Activated B cell treated with CpG ODN at 0.5 μM for 24 hours (primary cell): ENCODE measurements at places on chromosomes 7 and 10. TPM values are rescaled to one million over a fixed set of nuclear protein-coding genes. Genes with fewer than 3 reads are reported as not detected.

GRCh38 chr10:88728107-88728763 lies 22.2 kb downstream of the LIPK start:
- H3K27me3 ChIP-seq, result peaks cover 3% of the 10 kb centered on the region
- DNase-seq, result no peak
- H3K27ac ChIP-seq, result no peak overlapping the region
- no peaks in the 10 kb centered on the region for H3K36me3 ChIP-seq
- no peak overlapping the region for H3K4me3 ChIP-seq
- H3K4me1 ChIP-seq, result peaks cover 9% of the 10 kb centered on the region

DNA sequence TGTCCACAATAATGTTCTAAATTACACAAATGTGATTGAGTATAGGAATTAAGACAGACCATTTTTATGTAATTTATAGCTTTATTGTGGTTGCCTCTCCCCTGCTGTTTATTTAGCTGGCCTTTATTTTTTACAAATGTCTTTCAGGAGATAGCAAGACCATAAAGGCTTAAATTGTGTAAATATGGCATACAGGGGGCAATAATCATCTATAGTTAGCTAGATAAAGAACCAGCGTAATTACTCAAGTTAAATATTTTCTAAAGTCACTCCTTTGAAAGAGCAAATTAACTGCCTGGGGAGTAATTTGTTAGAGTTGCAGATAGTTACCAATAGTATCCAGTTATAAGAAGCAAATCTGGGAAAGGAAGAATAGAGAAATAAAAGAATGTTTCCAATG lies at the start of gene MALRD1:
Gene MALRD1 (plus strand): TSS at position 313 of the 400 bp plus-strand sequence. CDS start 138 bp downstream, outside the sequence.
- no peaks in the 10 kb centered on the region for H3K36me3 ChIP-seq
- no peak within 1 kb of the TSS for H3K4me3 ChIP-seq
- H3K27me3 ChIP-seq, result no peaks in the 10 kb centered on the region
- H3K4me1 ChIP-seq, result no peaks in the 10 kb centered on the region
- DNase-seq, result no peak

Gene SCIN
- total RNA-seq, result 0.05 TPM in 1 of 2 replicates, not detected in the other

DNA sequence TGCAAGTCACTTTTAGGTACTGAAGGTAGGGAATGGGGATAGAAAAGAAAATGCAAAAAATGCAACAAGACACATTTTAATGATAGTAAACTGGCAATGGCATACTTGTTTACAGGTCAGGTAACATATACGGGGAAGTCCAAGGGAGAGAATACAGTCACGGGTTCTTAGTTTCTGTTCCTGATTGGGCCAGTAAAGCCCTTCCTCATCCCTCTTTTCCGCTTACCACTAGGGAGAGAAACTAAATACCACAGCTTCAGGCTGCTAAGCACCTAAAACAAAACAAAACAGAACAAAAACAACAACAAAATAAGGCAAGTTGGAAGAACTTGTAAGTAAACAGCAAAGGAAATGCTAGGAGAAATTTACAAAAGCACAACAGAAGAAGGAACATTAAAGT lies 65.2 kb upstream of the OGDHL start:
- no peak overlapping the region for H3K27ac ChIP-seq
- H3K4me1 ChIP-seq, result peaks cover 7% of the 10 kb centered on the region
- no peaks in the 10 kb centered on the region for H3K27me3 ChIP-seq
- H3K36me3 ChIP-seq, result peaks cover 53% of the 10 kb centered on the region
- DNase-seq, result no peak
- no peak overlapping the region for H3K4me3 ChIP-seq

- DNase-seq, result no peak
- no peaks in the 10 kb centered on the region for H3K27me3 ChIP-seq
- H3K4me3 ChIP-seq, result peak overlapping the region; percentile 78
- H3K4me1 ChIP-seq, result peaks cover 30% of the 10 kb centered on the region
Observed at GRCh38 chr10:4051641-4052151, 266.7 kb upstream of the KLF6 start.

Gene SLC35G1
- total RNA-seq, result 2.1 and 2.2 TPM in 2 replicates

GRCh38 chr7:33903791-33904680 lies 1.3 kb upstream of the BMPER start:
- no peak for DNase-seq
- no peaks in the 10 kb centered on the region for H3K36me3 ChIP-seq
- H3K27ac ChIP-seq, result no peak overlapping the region
- peaks cover 15% of the 10 kb centered on the region for H3K4me1 ChIP-seq
- peaks cover 57% of the 10 kb centered on the region for H3K27me3 ChIP-seq
- peak overlapping the region; percentile 75 for H3K4me3 ChIP-seq

Gene PCDH15
- not detected in 2 replicates for total RNA-seq

DNA sequence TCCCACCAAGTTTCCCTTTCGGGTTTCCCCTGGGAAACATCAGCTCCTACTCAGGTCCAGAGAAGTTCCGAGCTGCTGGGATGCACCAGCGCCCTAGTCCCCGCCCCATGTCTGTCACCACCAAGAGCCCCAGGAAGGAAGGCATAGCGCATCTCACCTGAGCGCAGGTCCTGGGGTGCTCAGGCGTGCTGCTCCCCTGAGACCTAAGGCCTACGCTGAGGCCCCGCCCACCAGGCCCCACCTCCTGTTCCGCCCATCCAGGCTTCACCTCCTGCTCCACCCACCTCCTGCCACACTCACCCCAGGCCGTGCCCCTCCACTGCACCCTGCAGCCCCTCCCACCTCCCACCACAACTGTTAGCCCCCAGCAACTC lies 1.2 kb upstream of the TFR2 start:
- no peak overlapping the region for H3K27ac ChIP-seq
- H3K36me3 ChIP-seq, result no peaks in the 10 kb centered on the region
- DNase-seq, result peak; percentile 34
- H3K27me3 ChIP-seq, result peaks cover 19% of the 10 kb centered on the region

GRCh38 chr7:92466682-92467081 lies 11.1 kb downstream of the ERVW-1 start:
- H3K4me1 ChIP-seq, result no peaks in the 10 kb centered on the region
- H3K27ac ChIP-seq, result no peak overlapping the region
- no peak for DNase-seq
- no peaks in the 10 kb centered on the region for H3K27me3 ChIP-seq
- no peak overlapping the region for H3K4me3 ChIP-seq
- H3K36me3 ChIP-seq, result peaks cover 16% of the 10 kb centered on the region

Gene PPP1R9A
- 1.3 and 1.5 TPM in 2 replicates for total RNA-seq

Gene SPDYE6
- not detected in 2 replicates for total RNA-seq

DNA sequence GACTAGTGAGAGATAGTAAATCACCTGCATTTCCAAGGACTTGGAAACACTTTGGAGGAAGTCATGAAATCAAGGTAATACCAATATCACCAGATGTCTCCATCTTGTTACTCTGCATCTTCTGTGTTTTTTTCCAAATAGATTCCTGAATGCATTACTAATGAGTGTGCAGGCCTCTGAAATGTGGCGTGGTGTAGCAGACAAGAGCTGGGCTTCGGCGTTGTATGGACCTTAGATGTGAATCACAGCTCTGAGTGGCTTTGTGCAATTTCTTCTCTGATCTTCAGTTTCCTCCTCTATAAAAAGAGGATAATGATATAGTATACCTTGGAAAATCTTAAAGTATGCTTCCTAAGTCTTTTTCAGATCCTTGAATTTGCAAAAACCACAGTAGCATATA lies 9.6 kb upstream of the MYPN start:
- no peaks in the 10 kb centered on the region for H3K27me3 ChIP-seq
- H3K36me3 ChIP-seq, result no peaks in the 10 kb centered on the region
- H3K27ac ChIP-seq, result no peak overlapping the region
- DNase-seq, result no peak

GRCh38 chr10:132934953-132935352 lies 7.4 kb downstream of the CFAP46 start:
- no peaks in the 10 kb centered on the region for H3K36me3 ChIP-seq
- DNase-seq, result no peak
- peaks cover 29% of the 10 kb centered on the region for H3K4me1 ChIP-seq
- peaks cover 9% of the 10 kb centered on the region for H3K27me3 ChIP-seq
- H3K27ac ChIP-seq, result no peak overlapping the region

- H3K27me3 ChIP-seq, result peaks cover 7% of the 10 kb centered on the region
- no peaks in the 10 kb centered on the region for H3K36me3 ChIP-seq
- no peaks in the 10 kb centered on the region for H3K4me1 ChIP-seq
- H3K27ac ChIP-seq, result no peak overlapping the region
- no peak overlapping the region for H3K4me3 ChIP-seq
Observed at GRCh38 chr7:105830405-105831301, 45.7 kb downstream of the ATXN7L1 start.

Gene ANXA11
- total RNA-seq, result 178 and 190 TPM in 2 replicates

DNA sequence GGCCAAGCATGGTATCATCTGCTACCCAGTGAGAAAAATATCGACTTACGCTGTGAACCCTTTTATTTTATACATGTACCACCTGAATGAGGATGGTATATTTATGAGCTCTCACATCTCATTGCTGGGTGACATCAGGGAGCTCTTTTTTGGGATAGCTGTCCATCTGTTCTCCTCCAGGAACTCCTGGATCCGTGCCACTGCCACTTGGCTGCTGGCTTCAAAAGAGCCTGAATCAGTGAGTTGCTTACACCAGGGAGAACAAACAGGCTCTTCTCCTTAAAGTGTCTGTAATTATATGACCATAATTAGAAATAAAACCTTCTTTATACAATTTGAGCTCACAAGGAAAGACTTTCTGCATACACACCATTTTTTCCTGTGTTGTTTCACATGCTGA lies 106.2 kb downstream of the KAT6B start:
- H3K4me3 ChIP-seq, result no peak overlapping the region
- H3K36me3 ChIP-seq, result peaks cover 8% of the 10 kb centered on the region
- peaks cover 6% of the 10 kb centered on the region for H3K4me1 ChIP-seq
- H3K27ac ChIP-seq, result no peak overlapping the region

Gene GSDME
- total RNA-seq, result 3.1 and 4.1 TPM in 2 replicates

DNA sequence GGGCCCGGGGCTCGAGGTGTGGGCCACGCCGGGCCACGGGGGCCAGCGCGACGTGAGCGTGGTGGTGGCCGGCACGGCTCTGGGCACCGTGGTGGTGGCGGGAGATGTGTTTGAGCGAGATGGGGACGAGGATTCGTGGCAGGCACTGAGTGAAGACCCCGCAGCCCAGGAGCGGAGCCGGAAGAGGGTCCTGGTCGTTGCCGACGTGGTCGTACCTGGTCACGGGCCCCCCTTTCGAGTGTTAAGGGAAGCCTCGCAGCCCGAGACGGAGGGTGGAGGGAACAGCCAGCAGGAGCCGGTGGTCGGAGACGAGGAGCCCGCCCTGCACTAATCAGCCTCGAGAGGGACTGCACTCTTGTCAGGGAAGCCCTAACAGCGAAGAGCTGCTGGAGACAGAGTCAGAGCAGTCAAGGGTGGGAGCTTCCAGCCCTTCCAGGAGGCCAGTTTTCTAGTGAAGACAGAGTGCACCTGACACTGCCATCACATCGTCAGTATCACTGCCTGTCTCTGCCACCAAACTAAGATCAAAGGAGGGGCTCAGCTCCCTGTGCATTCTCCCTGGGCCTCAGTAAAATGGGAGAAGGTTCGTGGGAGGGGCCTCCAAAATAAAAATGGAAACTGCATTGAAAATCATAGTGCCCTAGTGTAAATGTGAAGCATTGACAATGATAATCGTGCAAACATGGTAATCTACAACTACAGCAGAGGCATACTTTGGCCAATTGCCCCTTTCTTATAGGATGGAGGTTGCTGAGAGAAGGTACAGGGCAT lies 1.3 kb downstream of the MBLAC1 start:
- no peaks in the 10 kb centered on the region for H3K27me3 ChIP-seq
- H3K4me1 ChIP-seq, result peaks cover 44% of the 10 kb centered on the region
- H3K4me3 ChIP-seq, result peak overlapping the region; percentile 100
- H3K27ac ChIP-seq, result peak overlapping the region; percentile 63

- H3K27ac ChIP-seq, result no peak overlapping the region
- H3K4me3 ChIP-seq, result no peak overlapping the region
- no peaks in the 10 kb centered on the region for H3K4me1 ChIP-seq
- H3K27me3 ChIP-seq, result peaks cover 14% of the 10 kb centered on the region
Observed at GRCh38 chr7:157462840-157463239, 126.0 kb downstream of the DNAJB6 start.

DNA sequence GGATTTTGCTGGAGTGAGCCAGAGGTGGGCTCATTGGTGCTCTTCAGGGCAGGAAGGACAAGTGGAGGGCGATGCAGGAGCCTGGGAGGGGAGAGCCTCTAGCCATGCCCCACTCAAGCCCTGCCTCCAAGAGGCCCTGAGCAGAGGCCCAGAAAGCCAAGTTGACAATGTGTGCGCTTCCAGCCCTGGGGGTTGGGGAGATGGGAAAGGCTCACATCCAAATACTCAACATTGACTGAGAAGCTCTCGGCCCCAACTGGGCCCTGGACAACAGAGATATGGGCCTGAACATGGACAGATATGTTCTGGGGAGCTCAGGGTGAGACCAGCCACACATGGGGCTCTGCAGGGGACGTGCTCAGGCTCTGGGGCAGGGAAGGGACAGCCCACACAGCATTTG lies 39.0 kb downstream of the FRMPD2 start:
- peaks cover 20% of the 10 kb centered on the region for H3K27me3 ChIP-seq
- no peak for DNase-seq
- no peak overlapping the region for H3K27ac ChIP-seq

Gene PLEKHS1
- 0.07 TPM in 1 of 2 replicates, not detected in the other for total RNA-seq

- peaks cover 37% of the 10 kb centered on the region for H3K27me3 ChIP-seq
- no peak overlapping the region for H3K4me3 ChIP-seq
- H3K27ac ChIP-seq, result no peak overlapping the region
- no peak for DNase-seq
Observed at GRCh38 chr10:86363184-86363832, 3.3 kb downstream of the GRID1 start.

GRCh38 chr7:72441791-72442190 lies 29.7 kb upstream of the CALN1 start:
- no peaks in the 10 kb centered on the region for H3K4me1 ChIP-seq
- H3K4me3 ChIP-seq, result no peak overlapping the region
- H3K27me3 ChIP-seq, result peaks cover 3% of the 10 kb centered on the region
- DNase-seq, result no peak
- no peaks in the 10 kb centered on the region for H3K36me3 ChIP-seq
- H3K27ac ChIP-seq, result no peak overlapping the region

DNA sequence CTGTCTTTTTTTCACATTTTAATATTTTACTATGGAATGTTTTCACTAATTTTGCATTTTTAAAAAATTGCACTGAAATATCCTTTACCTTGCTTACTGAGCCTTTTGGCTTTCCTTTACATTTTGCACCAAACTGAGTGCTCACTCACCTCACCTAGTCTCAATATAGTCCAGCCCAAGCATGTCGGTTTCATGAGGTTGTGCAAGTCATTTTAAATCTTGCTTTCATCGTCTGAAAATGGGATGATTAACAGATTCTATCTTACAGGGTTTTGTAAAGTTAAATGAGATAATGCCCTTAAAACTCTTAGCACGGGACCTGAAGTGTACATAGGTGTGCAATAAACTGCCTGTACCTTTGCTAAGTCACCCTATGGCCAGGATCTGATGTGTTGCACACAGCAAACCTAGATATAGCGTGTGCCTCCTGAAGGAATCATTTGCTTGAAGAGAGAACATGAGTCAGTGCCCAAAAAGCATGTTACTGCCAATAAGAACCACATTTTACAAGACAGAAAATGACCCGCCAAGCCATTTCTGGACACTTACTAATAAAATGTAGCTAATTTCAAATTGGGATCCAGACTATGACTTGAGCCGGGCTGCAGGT lies 199.8 kb downstream of the JCAD start:
- no peaks in the 10 kb centered on the region for H3K36me3 ChIP-seq
- H3K4me3 ChIP-seq, result no peak overlapping the region
- no peak for DNase-seq

DNA sequence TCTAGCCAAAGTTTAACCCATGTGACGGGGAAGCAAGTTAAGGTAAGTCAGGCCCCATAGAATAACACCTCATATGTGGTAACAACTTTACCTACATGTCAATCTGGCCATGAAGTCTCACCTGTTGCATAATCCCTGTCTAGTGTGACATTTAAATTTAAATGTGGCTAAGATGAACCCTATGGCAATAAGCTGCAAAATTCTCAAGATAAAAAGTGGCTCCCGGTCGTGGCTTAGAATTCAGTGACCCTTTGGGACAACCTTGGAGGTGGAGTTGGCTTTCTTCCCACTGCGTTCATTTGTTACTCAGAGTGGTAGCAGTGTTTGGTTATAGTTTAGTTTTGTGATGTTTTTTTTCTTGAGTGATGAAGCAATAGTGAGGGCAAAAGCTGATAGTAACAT lies 90.6 kb downstream of the ARID5B start:
- peak overlapping the region; percentile 89 for H3K27ac ChIP-seq
- peak overlapping the region; percentile 62 for H3K4me3 ChIP-seq
- DNase-seq, result no peak
- H3K27me3 ChIP-seq, result no peaks in the 10 kb centered on the region
- H3K4me1 ChIP-seq, result peaks cover 90% of the 10 kb centered on the region
